Activated CD8-positive, alpha-beta T cell treated with anti-CD3 and anti-CD28 coated beads, Interleukin-2, amount 10 ng/mL, durations not matched to agents 7 days and 5 days (primary cell): ENCODE measurements at places on chromosomes 4 and X. TPM values are rescaled to one million over a fixed set of nuclear protein-coding genes. Genes with fewer than 3 reads are reported as not detected.
A peak's percentile ranks its signal among the peaks of the same experiment; 100 is the strongest.

DNA sequence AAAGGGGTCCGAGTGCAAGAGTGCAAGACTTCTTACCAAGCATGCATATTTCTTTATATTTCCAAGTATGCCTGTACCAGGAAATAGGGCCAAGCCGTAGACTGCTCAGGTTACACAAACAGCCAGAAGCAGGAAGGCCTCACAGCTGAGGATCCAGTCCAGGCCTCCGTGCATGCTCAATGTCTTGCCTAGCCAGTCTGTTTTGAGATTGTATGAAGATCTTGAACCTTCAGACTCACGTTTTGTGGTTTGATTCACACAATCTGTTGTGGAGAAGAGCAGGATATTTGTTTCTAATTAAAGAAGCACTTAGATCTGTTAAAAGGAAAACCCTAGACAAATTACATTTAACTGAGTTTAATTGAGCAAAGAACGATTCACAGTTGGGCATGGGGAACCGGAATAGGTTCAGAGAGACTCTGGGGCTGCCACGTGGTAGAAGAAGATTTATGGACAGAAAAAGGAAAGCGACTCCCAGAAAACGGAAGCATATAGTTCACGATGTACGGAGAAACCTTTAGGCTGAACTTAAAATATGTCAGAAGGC is 1.2 kb downstream of the MGST2 start:
- DNase-seq: peak; percentile 30

GRCh38 chr4:62243895-62244294 is 1043.8 kb downstream of the ADGRL3 start:
- DNase-seq: no peak

DNA sequence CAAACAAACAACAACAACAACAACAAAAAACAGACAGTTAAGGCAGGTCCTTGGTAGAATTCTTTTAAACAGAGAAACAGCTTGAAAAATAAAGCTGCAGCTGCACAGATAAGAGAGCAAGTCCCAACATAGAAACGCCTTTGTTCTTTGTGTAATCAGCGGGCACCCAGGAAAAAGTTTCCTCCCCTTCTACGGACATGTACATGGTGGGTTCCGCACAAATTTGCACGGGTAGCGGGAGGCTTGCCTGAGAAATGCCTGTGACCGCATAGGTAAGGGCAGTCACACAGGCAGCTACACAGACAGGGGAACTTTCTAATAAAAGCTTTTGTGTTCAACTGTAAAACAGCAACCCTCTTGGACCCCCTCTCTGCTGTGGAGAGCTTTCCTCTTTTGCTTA is 25.7 kb upstream of the CT47A1 start:
- DNase-seq: no peak

DNA sequence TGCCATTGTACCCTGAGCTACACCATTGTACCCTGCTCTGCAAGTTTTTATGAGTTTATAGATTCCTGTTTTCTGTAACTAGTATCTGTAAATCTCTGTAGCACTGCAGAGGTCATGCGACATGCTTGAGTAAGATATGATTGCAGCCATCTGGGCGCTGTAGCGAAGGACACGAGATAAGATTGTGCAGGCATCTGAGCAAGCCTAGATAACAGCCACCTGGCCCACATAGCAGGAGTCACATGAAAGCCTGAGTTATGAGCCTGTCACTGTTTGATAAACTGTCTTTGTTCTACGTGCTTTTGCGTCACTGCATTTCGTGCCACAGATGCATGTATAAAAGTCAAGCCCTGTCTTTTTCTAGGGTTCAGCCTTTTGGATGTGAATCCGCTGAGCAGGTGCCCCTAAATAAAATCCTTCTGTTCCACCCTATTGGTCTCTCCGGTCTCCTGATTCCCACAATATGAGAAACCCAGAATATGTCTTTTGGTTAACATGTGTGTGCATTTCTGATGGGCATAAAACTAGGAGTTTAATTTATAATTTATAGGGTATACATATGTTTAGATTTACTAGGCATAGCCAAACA is 327.6 kb upstream of the MAOA start:
- no peak for DNase-seq

DNA sequence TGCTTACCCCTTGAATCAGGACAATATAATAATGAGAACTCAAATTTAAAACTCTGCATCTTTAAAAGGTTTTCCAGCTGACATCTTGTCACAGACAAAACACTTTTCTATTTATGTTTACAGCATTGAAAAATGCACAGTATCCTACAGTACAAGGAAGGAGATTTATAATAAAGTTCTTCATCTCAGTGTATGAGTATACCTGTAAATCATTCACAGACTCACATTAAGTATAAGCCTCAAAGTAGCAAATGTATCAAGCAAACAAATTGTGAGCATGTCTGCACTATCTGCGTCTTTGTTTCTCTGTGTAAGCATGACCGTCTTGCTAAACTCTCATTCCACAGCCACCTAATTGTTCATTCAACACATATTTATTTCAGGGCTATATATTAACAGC is 52.8 kb downstream of the PPP1R2C start:
- DNase-seq: no peak

PAGE1 gene
- total RNA-seq: not detected

- DNase-seq: peak; percentile 44
These were observed 13.5 kb downstream of the ASB11 start for GRCh38 chrX:15301924-15302323.

DNA sequence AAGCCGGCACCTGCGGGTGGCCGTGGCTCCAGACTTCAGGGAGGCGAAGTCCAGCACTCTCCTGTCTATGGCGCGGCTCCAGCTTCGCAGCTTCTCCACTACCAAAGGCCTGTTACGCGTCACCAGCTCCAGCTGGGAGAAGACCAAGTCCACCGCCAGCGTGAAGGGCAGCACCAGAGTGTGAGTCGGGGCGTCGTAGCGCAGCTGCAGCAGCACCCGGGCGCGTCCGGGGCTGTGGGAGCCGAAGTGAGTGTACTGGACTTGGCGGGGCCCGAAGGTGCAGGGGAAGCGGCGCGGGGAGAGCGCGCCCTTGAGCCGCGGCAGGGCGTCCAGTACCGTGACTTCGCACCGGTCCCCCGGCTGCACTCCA is 444 bp downstream of the FREM3 start:
- no peak for DNase-seq

GRCh38 chr4:151459375-151459774 is 50.4 kb downstream of the FHIP1A start:
- no peak for DNase-seq

CENPVL2 gene
- not detected for total RNA-seq

BANK1 gene
- 0.29 TPM for total RNA-seq

- DNase-seq: no peak
These were observed 98.4 kb upstream of the TENM3 start for GRCh38 chr4:182144626-182145333.

CSN2 gene
- total RNA-seq: not detected

- no peak for DNase-seq
These were observed 131.2 kb upstream of the SMARCAD1 start for GRCh38 chr4:94076498-94076897.

ANTXR2 gene
- total RNA-seq: 15.0 TPM

SORBS2 gene
- not detected for total RNA-seq

DNA sequence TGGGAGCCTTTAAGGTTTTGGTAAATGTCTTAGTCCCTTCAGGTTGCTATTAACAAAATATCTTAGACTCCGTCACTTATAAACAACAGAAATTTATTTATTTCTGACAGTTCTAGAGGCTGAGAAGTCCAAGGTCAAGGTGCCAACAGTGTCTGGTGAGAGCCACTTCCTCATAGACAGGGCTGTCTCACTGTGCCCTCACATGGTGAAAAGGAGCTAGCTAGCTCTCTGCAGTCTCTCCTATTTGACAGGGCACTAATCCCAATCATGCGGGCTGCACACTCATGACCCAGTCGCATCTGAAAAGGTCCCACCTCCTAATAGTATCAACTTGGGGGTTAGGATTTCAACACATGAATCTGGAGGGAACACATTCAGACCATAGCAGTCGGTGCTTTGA is 63.4 kb upstream of the KLF3 start:
- DNase-seq: no peak

GRCh38 chrX:18676470-18676869 is 4.6 kb upstream of the RS1 start:
- no peak for DNase-seq

DNA sequence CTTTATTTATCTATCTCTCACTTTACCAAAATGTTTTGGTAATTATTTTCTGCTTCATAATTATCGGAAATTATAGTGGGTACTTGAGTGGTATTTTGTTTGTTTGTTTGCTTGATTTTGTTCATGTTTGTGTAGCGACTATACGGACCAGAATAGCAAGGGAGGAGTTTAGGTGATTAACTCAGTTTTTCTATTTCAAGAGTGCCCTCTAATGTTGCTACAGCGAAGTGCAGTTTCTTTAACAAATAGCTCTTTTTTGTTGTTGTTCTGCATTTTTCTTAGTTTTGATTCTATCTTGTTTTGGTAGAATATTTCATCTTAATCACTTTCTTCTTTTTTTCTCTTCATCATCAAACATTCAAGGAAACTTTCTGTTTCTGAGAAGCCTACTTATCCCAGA is 40.8 kb upstream of the QRFPR start:
- DNase-seq: no peak

GRCh38 chrX:63350465-63350877 is 661 bp downstream of the SPIN4 start:
- DNase-seq: peak; percentile 45

DNA sequence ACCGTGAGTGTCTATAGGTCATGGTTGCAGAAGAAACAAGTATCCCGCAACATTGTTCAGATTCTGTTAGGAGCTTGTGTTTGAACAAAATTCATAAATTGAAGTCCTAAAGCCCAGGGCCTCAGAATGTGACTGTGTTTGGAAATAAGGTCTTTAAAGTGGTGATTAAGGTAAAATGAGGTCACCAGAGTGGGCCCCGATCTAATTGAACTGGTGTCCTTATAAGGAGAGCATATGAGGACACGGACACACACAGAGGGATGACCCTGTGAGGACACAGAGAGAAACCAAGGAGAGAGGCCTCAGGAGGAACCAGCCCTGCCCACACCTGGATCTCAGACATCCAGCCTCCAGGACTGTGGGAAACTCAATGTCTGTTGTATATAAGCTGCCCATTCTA is 76.9 kb downstream of the DHRSX start:
- no peak for DNase-seq

DNA sequence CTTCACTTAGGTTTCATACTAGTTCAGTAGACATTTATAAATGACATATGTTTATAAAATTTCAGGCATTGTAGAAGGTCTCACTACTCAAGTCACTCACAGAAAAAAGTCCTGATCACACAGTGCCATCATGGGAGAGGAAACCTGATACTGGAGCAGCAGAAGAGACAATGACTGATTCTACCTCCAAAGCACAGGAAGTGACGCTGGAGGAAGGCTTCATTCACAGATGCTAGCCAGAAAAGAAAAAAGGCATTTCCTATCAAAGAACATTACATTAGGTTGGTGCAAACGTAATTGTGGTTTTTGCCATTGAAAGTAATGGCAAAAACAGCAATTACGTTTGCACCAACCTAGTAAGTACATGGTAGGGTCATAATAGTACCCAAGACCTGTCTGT is 79.5 kb downstream of the RASGEF1B start:
- DNase-seq: no peak

GRCh38 chr4:53105313-53105712 is 243.2 kb downstream of the RASL11B start:
- DNase-seq: no peak

DNA sequence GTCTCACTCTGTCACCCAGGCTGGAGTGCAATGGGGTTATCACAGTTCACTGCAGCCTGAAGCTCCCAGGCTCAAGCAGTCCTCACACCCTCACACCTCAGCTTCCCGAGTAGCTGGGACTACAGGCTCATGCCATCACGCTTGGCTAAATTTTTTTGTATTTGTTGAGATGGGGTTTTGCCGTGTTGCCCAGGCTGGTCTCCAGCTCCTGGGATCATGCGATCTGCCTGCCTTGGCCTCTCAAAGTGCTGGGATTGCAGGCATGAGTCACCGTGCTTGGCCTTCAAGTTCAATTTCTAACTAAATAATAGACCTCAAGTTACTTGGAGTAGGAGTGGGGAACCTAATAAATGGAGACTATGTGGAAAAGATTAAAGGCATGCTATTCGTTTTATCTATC is 48.9 kb downstream of the MND1 start:
- DNase-seq: no peak

DNA sequence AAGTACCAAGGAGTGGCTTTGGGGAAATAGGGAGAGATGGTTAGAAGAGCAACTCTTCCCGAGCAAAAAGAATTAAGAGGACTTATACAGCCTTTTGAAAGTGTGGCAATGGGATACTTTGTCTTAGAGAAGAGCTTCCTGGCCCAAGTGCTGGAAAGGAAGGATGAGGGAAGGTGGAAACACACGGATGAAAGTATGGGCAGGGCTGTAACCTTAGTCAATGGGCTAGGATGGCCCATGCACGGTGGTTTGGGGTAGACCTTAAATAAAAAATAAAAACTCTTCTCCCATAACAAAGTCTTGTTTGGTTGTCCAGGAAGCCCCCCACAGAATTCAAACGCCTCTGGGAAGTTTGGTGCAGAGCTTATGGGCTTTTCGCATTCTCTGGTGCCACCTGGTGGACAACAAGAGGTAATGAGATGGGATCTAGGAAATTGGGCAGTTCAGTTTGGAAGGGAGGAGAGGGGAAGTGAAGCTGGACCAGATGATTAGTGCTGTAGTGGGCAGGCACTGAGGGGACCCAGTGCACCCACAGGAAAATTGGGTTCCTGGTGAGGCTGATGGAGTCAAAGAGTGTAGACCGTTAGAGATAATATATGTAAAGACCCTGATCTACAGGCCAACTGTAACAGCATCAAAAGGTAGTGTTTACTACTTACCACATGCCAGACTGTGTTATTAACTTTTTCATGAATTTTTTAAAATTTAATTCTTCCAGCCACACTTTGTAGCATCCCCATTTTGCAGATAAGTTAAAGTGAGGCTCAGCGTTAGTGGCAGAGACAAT is 13.8 kb upstream of the ENOX2 start:
- peak; percentile 41 for DNase-seq

DNA sequence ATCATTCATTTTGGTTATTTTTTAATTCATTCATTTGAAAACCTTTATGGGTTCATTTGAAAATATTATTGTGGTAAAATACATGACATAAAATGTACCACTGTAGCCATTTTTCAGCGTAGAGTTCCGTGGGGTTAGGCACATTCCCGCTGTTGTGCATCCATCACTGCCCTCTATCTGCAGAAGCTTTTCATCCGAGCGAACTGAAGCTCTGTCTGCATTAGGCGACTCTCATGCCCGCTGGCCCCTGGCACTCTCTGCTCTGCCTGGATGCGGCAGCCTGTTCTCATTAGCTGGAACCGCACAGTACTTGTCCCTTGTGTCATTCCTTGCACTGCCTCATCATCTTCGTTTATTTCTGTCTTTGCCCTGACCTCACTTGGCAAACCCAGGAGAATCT is 17.5 kb downstream of the CFAP99 start:
- no peak for DNase-seq

GRCh38 chr4:115780835-115781234 is 667.4 kb upstream of the NDST4 start:
- DNase-seq: no peak

GRK4 gene
- total RNA-seq: 2.2 TPM

USP11 gene
- 55.3 TPM for total RNA-seq

DNA sequence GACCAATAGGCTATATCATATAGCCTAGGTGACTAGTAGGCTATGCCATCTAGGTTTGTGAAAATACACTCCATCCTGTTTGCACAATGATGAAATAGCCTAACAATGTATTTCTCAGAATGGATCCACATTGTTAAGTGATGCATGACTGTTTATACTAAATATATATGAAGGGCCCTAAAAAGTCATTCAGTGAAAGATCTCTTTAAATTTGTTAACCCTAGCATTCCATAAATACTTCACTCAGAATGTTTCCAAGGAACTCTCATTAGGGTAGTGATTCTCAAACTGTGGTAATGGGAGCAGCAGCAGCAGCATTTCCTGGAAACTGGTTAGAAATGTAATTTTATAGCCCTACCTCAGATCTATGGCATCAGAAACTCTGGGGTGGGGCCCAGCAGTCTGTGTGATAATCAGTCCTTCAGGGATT is 74.9 kb downstream of the PRRG1 start:
- DNase-seq: no peak
